Activated T-helper 2 cell treated with anti-CD3 and anti-CD28 coated beads, Interferon-gamma antibody, Interleukin-2, Interleukin-4, amounts not matched to agents 10 μg/mL and 5 μg/mL and 100 μg/mL, durations not matched to agents 14 hours and 24 hours and 36 hours (primary cell): ENCODE measurements at places on chromosomes 12 and 14.

GRCh38 chr12:102371165-102371564 is 109.2 kb downstream of the IGF1 start:
- DNase-seq = no peak
- H3K27ac ChIP-seq = no peak overlapping the region
- H3K4me3 ChIP-seq = no peak overlapping the region
- peaks cover 4% of the 10 kb centered on the region for H3K4me1 ChIP-seq
- H3K27me3 ChIP-seq = peaks cover 2% of the 10 kb centered on the region

- no peaks in the 10 kb centered on the region for H3K4me1 ChIP-seq
- no peak for DNase-seq
- H3K4me3 ChIP-seq = no peak overlapping the region
- no peaks in the 10 kb centered on the region for H3K36me3 ChIP-seq
- H3K27me3 ChIP-seq = peaks cover 15% of the 10 kb centered on the region
- H3K27ac ChIP-seq = no peak overlapping the region
Observed at GRCh38 chr12:109738209-109738608, 24.6 kb downstream of the FAM222A start.

- H3K27me3 ChIP-seq = no peaks in the 10 kb centered on the region
- no peak overlapping the region for H3K4me3 ChIP-seq
- no peaks in the 10 kb centered on the region for H3K4me1 ChIP-seq
- no peak overlapping the region for H3K27ac ChIP-seq
Observed at GRCh38 chr12:71208053-71208685, 50.4 kb upstream of the TSPAN8 start.

GRCh38 chr14:30925254-30925653 is 50.9 kb downstream of the COCH start:
- peaks cover 23% of the 10 kb centered on the region for H3K4me1 ChIP-seq
- H3K36me3 ChIP-seq = peaks cover 30% of the 10 kb centered on the region
- H3K27ac ChIP-seq = no peak overlapping the region
- no peaks in the 10 kb centered on the region for H3K27me3 ChIP-seq
- DNase-seq = no peak
- H3K4me3 ChIP-seq = no peak overlapping the region
